C1 segment of cervical spinal cord (tissue), 14 donors: ENCODE measurements at places on chromosomes 16 and 17.

DNA sequence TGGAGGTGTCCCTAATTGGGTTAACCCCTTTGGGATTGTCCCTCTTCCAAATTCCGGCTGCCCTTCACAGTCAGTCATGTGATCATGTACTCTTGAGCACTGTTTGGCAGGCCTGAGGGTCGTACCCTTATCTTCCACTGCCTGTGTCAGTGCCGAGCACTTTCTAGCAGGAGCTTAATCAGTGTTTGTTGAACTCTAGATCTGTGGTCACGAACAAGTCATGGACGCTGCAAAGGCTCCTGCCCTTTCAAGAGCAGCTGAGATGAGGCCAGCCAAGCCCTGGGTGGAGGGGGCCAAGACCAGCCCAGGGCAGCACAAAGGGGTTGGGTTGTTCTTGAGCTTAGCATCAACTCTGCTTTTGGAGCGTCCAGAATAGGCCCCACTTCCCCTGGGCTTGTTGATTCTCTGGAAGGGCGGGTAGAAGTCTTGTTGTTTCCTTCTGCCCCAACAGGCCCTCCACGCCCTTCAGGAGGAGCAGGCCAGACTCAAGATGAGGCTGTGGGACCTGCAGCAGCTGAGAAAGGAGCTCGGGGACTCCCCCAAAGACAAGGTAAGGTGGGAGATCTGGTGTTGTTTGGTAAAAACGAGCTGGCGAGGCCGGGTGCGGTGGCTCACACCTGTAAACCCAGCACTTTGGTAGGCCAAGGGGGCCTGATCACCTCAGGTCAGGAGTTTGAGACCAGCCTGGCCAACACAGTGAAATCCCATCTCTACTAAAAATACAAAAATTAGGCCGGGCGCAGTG, 5.3 kb downstream of the IFI35 start:
- no peak for DNase-seq

- no peak for DNase-seq
These were observed 123.6 kb downstream of the CDYL2 start for GRCh38 chr16:80680839-80681238.

GRCh38 chr17:82204831-82205719, 7.6 kb downstream of the CCDC57 start:
- no peak for DNase-seq

DNA sequence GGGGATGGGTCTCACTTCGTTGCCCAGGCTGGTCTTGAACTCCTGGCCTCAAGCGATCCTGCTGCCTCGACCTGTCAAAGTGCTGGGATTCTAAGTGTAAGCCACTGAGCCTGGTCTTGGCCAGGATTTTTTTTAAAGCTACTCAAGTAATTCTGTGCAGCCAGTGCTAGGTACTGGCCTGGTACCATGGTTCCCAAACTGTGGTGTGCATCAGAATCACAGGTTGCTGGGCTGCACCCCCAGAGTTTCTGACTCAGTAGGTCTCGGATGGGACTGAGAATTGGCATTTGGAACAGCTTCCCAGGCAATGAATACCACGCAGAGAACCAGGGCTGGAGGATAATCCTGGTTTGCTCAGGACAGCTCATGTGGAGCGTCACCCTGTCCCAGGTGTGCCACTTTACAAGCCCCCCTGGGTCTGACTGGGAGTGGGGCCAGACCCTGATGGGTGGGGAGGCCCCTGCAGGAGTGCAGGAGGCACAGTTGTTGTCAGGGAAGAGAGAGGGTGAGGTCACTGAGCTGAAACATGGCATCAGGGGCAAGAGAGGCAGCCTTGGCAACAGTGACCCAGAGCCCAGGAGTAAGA, 10.7 kb upstream of the MRPS23 start:
- no peak for DNase-seq

DNA sequence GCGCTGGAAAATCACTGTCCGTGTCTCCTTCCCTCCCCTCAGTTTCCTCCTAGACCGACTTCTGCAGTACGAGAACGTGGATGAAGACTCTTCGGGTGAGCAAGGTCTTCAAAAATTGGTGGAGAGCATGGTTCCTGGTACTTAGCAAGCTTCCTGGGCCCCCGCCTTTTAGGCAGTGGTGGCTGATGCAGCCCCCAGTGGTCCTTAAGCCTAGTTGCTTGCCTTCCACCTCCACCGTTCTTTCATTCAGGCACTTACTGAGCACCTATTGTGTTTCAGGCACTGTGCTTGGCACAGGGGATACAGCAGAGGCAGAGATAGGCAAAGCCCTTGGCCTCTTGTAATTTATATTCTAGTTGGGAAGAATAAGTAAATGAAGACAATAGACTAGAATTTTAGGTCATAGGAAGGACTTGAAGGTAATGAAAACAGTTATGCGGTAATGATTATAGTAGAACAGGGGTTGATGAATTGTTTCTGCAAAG, 767 bp downstream of the INO80E start:
- DNase-seq: no peak

DNA sequence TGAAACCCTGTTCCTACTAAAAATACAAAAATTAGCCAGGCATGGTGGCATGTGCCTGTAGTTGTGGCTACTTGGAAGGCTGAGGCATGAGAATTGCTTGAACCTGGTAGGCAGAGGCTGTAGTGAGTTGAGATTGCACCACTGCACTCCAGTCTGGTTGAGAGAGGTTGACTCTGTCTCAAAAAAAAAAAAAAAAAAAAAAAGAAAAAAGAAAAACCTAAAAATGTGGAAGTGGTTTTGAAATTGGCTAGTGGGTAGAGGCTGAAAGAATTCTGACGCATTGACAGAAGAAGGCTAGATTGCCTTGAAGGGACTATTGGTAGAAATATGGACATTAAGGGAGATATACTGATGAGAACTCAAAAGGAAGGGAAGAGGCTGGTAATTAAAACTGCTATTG, 33.6 kb upstream of the CPPED1 start:
- no peak for DNase-seq

- no peak for DNase-seq
These were observed 6.7 kb upstream of the CCDC92B start for GRCh38 chr17:2755891-2756724.

- no peak for DNase-seq
These were observed 3.8 kb downstream of the CIAO3 start for GRCh38 chr16:736936-737481.
